ENCODE measurements at places on chromosomes 13 and 19.

GRCh38 chr19:2048959-2049740 is 1.9 kb downstream of the MKNK2 start:
- no peak for DNase-seq

GRCh38 chr13:24747248-24748060 is 16.5 kb upstream of the RNF17 start:
- DNase-seq = peak; percentile 58

DNA sequence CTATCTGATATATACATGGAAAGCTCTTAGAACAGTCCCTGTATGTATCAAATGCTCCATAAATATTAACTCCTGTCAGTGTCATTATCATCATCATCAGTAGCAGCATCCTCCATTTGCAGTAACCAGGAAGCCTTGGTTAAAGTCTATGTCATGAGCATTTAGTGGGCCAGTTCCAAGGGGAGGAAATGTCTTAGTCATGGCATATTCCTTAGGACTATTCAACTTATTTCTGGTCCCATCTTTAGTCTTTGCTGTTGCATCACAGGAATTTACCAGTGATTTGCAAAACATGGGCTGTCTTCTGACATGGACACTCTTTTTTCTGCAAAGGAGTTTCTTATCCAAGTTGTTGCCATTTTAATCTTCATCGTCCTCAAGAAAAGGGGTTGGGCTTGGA is 98.4 kb downstream of the WDFY2 start:
- DNase-seq = no peak

DNA sequence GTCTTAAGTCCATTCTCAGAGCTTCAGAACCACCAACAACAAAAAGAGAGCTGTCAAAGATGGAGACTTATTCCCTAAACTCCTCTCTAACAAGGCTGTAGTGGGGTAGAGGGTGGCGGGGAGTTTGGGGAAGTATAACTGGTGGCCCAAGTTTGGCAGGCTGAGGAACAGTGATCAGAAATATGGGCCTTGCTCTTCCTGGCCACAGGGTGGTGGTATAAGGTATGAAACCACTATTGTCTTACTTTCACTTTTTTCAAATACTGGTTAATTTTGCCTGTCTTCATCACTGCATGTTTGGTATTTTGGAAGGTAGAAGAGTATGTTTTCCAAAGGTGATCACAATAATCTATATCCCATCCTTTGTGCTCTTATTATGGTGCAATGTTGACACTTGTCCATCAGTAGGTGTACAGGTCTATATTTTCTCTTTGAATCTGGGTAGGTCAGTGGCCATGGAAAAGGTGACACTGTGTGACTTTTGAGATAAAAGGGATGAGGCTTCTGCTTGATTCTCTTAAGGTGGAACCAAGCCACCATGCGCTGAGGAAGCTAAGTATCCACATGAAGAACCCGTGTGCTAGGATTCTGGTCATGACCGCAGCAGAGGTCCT is 23.2 kb upstream of the GPC5 start:
- DNase-seq = peak; percentile 38

GRCh38 chr19:1356508-1356865 is 27.2 kb upstream of the NDUFS7 start:
- DNase-seq = no peak

DNA sequence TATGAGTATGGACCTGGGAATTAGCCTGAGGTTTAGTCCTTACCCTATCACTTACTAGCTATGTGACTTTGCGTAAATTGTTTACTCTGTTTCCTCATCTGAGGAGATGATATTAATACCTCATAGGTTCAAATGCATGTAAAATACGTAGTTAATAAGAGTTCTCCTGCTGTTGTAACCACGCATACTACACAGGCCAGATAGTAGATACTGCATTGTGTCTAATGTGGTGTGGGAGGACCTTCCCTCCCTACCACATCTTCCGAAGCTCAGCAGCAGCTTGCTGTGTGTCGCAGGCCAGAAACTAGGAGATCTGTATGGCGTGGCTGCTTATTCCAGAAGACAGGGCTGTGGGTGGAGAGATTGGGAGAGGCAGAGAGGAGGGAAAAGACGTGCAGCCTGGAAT is 23.0 kb downstream of the GTF2F2 start:
- DNase-seq = no peak

Measured in activated CD4-positive, alpha-beta T cell treated with anti-CD3 and anti-CD28 coated beads for 36 hours (primary cell).